ENCODE measurements at places on chromosomes 5 and 9.

DNA sequence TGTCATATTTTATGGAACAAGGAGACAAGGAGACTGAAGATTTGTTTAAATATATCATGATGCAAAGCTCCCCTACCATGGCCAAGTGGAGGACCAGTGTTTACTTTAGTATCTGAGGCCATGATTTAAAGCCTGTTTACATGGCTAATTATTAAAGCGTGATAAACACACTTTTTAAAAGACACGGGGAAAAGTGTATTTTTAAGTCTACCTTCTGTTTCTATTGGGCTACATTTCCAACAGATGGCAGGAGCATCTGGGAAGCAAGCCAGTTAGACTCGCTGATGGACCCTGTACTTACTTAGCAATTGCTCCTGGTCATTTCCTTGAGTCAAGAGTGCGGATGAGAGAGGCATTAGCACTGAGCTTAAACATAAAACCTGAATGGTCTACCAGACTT is 480.3 kb upstream of the SEMA6A start:
- DNase-seq = no peak

GRCh38 chr5:135737701-135738563 is 96.5 kb upstream of the SLC25A48 start:
- no peak for DNase-seq

DNA sequence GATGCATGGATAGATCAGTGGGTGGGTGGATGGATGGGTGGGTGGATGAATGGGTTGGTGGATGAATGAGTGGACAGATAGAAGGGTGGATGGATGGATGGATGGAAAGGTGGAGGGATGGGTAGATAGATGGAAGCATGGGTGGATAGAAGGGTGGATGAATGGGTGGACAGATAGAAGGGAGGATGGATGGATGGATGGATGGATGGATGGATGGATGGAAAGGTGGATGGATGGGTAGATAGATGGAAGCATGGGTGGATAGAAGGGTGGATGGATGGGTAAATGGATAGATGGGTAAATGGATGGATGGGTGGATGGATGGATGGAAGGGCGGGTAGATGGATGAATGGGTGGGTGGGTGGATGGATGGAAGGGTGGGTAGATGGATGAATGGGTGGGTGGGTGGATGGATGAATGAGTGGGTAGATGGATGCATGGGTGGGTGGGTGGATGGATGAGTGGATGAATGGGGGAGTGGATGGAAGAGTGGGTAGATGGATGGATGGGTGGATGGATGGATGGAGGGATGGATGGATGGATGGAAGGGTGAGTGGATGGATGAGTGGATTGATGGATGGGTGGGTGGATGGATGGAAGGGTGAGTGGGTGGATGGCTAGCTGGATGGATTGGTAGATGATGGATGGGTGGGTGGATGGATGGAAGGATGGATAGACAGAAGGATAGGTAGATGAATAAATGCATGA is 87.7 kb upstream of the ASS1 start:
- no peak for DNase-seq

- no peak for DNase-seq
These were observed 5.0 kb downstream of the PRUNE2 start for GRCh38 chr9:76900884-76901440.

- no peak for DNase-seq
These were observed 8.7 kb upstream of the MRPS2 start for GRCh38 chr9:135491764-135492163.

GRCh38 chr9:105572455-105572854 is 14.5 kb downstream of the FKTN start:
- DNase-seq = no peak

GRCh38 chr9:105701145-105701544 is 6.8 kb downstream of the TMEM38B start:
- no peak for DNase-seq

GRCh38 chr9:123511326-123512277 is 155.6 kb downstream of the CRB2 start:
- no peak for DNase-seq

- no peak for DNase-seq
These were observed 90.1 kb downstream of the SNCAIP start for GRCh38 chr5:122401976-122402725.

DNA sequence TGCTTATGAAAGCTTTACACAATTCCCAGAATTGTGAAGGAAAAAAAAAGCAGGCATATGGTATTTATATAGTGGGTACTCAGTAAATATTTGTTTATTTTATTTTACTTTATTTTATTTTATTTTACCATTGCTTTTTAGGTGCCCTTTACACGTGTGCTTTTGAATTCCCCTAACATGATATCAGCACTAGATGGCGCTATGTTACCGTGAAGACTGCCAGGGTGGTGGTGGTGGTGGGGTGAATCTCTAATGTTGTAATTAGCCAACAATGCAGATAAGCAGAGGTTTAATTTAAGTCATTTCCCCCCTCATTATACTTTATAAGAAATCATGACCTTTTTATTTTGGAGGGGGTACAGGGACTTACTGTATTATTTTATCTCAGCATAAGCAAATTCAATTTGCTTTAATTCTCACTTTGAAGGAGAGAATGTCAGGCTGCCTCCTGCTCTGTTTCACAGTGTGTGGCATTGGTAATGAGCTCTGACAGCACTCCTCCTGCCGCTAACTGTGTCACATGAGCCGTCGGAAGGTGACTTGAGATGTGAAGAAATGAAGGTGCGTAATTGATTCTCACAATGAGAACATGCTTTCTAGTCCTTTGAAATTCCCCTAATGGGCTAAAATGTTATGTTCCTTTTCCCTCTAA is 165.6 kb downstream of the YTHDC2 start:
- DNase-seq = no peak

- DNase-seq = no peak
These were observed 385.1 kb downstream of the CHSY3 start for GRCh38 chr5:130289132-130290088.

DNA sequence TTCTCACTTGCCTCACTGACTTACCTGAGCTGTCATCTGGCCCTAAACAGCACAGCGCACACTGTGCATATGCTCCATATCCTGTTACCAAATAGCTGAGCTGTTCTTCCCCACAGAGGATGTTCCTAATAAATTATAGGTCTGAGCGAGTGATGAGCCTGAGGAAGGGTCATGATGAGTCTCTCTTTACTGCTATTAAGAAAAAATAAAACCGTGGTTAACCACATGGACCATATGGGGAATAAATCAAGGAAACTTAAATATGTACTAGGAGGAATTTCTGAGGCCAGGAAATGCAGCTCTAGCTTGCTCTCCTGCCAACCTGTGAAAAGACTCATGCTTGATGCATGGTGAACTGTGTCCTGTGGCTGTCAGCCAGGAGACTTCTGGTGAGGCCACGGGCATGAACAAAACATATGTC is 424.8 kb upstream of the DMAC1 start:
- DNase-seq = no peak

DNA sequence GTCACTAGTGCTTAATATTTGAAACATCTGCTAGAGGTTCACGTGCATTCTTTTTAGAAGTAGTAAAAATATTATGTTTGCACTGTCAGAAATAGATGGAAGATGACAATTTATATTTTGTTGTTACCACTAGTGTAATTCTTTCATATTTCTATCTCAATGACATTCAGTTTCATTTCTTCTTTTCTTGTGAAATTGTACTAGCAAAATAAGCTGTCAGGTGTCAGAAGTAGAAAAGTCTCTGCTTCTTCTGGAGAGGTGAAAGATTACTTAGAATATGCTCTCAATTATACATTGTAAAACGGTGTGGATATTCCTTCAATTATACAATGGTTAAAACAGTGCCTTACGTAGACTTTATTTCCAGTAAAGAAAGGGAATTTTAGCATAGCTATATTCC is 395.4 kb downstream of the CSNK1G3 start:
- DNase-seq = no peak

DNA sequence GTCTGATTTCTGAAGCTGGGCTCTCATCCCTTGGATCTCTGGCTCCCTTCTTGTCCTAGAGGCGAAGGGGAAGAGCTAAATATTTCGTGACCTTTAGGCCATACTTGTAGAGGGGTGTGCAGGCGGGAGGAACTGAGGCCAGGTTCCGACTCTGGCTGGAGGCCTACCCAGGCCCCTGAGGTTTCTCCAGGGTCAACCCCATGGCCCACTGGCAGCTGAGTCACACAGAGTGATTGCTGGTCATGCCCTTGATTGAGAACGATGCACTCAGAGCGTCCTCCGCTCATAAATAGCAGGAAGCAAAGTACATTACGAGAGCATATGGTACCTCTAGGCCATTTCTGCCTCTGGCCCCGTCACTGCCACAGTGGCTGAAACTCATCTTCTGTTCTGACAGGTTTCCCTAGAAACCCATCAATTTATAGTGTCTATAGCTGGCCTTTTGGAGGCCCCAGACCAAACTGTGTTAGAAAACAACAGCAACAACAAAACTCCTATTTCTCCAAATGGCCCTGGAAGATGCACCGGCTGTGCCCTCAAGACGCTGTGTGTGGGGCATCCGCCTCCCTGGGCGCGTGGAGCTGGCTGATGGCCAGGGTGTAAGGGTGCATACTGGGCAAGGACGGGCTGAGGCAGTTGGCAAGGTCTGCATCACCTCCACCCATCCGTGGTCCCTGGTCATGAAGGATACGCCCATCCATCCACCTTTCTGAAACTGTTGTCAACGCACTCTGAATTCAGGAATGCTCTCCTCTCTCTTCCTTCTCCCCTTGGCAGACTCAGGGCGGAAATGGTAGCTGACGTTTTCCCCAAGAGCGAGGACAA is 32.9 kb upstream of the FCN1 start:
- DNase-seq = no peak

DNA sequence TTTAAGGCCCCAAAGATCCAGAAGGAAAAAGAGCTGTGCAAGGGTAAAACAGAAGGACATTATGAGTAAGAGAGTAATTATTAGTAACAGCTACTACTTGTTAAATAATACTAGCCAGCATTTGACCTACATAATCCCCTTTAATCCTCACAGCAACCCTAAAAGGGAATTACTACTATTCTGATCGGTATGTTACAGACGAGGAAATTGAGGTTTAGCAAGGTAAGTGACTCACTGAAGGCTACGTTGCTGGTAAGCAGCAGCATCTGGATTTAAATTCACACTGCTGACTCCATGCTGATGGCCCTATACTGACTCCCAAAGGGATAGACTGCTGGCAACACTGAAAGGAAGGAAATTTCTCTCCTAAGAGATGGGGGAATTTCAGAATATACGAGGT is 3.7 kb upstream of the FSD1L start:
- DNase-seq = no peak

- DNase-seq = no peak
These were observed 71.4 kb downstream of the SLC12A2 start for GRCh38 chr5:128154943-128155342.

- no peak for DNase-seq
These were observed 179.7 kb downstream of the TSSK1B start for GRCh38 chr5:113255105-113255504.

GRCh38 chr5:2867373-2867933 is 116.0 kb upstream of the IRX2 start:
- DNase-seq = no peak

DNA sequence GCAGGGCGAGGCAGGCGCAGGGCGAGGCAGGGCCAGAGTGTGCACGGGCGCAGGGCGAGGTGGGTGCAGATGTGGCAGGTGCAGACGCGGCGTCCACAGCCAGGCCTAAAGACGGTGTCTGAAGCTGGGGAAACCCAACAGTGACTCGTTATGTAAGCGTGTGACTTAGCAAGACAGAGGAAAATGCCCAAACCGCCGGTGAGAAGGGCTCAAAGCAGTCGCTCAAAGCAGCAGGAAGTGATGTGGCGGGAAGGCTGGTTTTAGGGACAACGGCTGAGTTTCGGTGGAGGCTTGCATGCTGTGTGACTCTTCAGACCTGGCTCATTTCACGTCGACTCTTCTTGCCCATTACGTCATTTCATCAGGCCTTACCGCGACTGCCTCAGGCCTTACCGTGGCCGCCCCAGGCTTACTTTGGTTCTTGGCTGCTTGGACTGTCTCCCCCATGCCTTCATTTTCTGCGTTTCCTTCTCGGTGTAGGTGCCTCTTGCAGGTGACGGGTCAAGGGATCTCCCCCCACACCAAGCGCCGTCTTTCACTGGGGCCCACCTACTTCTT is 50.5 kb upstream of the EXOC3 start:
- DNase-seq = peak; percentile 73

DNA sequence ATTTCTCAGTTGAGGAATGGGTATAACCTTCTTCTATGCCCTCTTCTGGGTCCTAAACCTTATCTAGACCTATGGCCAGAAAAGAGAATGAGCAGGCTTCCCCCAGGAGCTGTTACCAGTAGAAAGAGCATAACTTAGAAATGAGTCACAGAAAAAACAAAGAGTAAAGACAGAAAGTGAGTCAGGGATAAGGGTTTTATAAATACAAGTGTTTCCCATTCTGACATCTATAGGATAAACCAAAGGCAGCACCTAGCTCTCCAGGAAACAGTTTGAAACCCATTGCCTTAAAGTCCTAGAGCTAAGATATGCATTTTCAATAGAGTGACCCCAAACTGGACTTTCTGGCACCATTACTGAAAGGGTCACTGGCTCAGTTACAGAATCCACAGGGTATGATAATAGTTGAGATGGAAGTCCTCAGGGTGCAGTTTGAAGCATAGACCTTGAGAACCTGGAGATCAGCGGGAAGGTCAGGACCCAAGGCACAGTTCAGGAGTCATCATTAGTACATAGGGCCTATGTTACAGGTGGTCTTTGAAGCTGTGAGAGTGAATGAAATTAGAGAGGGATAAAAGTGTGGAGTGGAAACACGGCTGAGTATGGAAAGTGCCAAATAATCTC is 42.7 kb upstream of the LIFR start:
- DNase-seq = no peak

DNA sequence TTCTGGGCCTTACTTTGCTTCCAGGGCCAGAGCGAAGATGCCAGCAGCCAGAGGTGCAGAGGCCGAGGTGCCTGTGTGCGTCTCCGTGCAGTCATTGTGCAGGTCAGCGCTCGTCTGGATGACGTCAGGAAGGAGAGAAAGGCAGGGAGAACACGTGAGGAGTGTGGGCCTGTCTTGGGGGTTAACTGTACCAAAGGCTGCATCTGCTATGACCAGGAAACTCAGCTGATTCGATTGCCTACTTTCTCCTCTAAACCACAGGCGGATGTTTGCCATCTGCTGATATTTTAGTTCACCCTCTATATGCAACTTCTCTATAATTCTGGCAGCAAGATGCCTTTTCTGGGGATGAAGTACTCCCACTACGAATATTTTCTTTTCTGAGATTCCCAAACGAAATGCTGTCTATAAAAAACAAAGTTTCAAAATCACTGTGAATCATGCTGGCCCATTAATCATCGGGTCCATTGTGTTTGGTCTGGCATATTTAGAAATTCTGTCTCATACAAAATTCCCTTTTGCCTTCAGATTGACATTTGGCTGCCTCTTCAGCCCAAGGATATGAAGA is 24.8 kb downstream of the PCSK1 start:
- no peak for DNase-seq
